ENCODE measurements at places on chromosomes 6 and 20.

DNA sequence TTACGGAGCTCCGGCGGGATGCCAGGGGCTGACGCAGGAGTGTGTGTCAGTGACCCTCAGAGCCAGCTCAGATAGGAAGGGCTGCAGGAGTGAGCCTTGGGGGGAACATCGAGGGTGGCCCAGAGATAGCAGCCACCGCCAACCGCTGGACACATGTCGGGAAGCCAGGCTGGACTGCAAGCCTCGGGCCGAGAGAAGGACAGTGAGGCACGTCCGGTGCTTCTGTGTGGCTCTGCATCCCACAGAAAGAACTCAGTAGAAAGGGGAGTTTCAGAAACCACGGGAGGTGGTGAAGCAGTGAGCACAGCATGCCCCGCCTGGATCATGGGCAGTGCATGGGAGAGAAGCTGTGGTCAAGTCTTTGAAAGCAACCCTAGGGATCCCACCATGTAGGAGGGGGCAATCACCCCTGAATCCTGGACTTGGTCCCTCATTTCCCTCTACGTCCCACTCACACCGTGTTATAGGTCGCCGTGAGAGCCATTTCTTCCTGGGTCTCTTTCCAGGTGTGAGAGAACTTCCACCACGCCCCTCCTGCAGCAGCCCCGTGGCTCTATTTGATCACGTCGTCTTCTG lies 383.7 kb upstream of the CDH4 start:
- H3K4me3 ChIP-seq = no peak overlapping the region
- no peaks in the 10 kb centered on the region for H3K36me3 ChIP-seq
- H3K27ac ChIP-seq = no peak overlapping the region
- H3K27me3 ChIP-seq = no peaks in the 10 kb centered on the region
- DNase-seq = no peak

- no peaks in the 10 kb centered on the region for H3K27me3 ChIP-seq
- H3K4me1 ChIP-seq = no peaks in the 10 kb centered on the region
- no peak overlapping the region for H3K4me3 ChIP-seq
- no peak for DNase-seq
These were observed 52.6 kb downstream of the JAG1 start for GRCh38 chr20:10621149-10621548.

DNA sequence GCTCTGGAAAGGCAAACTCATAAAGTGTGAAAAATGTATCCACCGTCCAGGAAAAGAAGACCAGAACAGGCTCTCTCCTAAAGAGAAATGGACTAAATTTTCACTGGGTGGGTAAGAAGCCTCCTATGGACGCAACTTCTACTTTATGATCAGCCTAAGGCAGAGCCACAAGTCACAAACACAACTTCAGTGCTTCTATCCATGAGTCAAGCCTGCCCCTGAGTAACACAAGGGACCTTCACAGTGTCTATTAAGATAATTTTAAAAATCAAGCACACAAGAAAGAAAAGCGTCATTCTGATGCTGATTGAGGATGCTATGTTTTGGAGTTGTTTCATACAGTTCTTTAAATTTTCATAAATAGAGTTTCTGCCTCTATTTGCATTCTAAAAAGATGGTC lies 601.7 kb upstream of the ARID1B start:
- DNase-seq = no peak
- no peak overlapping the region for H3K4me3 ChIP-seq
- H3K27ac ChIP-seq = no peak overlapping the region
- H3K27me3 ChIP-seq = no peaks in the 10 kb centered on the region

DNA sequence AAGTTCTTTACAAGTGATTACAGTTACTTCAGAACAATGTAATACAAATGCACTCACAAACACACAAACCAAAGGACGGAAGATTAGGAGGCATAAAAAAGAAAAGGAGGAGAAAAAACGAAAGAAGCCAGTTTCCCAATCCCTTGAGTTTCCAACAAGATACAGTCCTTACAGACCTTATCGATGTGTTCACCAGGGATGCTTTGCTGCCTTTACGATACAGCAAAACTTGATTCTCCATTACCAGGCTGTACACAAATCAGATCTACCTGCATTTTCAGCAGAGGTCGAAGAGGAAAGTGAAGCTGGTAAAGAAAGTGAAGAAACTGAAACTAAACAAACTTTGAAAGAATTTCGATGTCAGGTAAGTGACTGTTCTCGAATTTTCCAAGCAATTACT lies 62.6 kb upstream of the SMIM8 start:
- peaks cover 26% of the 10 kb centered on the region for H3K36me3 ChIP-seq
- H3K4me3 ChIP-seq = no peak overlapping the region
- H3K4me1 ChIP-seq = no peaks in the 10 kb centered on the region
- DNase-seq = no peak
- no peaks in the 10 kb centered on the region for H3K27me3 ChIP-seq
- no peak overlapping the region for H3K27ac ChIP-seq

DNA sequence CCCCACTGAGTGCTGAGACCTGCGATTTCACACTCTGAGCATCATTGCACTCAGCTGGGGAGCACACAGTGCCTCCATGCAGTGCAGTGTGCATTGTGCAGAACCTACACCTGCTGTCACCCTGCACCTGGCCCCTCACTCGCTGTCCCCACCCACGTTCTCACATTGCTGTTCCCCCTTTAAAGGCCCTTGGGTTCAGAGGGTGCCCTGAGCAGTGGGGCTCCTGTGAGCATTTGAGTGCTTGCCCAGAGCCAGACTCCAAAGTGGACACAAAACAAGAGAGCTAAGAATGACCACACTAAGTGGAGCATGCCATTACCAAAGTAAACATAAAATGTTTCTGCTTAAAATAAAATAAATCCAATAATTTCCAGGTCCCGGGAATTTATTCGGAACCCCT lies 131.0 kb upstream of the CST7 start:
- no peaks in the 10 kb centered on the region for H3K36me3 ChIP-seq
- no peak overlapping the region for H3K4me3 ChIP-seq
- no peaks in the 10 kb centered on the region for H3K27me3 ChIP-seq
- no peaks in the 10 kb centered on the region for H3K4me1 ChIP-seq

Measured in CD4-positive, alpha-beta memory T cell (primary cell).